ENCODE measurements at places on chromosomes 5 and 9.
A peak's percentile ranks its signal among the peaks of the same experiment; 100 is the strongest.

GRCh38 chr5:118392491-118392890 is 595.9 kb downstream of the DTWD2 start:
- no peak for DNase-seq

DNA sequence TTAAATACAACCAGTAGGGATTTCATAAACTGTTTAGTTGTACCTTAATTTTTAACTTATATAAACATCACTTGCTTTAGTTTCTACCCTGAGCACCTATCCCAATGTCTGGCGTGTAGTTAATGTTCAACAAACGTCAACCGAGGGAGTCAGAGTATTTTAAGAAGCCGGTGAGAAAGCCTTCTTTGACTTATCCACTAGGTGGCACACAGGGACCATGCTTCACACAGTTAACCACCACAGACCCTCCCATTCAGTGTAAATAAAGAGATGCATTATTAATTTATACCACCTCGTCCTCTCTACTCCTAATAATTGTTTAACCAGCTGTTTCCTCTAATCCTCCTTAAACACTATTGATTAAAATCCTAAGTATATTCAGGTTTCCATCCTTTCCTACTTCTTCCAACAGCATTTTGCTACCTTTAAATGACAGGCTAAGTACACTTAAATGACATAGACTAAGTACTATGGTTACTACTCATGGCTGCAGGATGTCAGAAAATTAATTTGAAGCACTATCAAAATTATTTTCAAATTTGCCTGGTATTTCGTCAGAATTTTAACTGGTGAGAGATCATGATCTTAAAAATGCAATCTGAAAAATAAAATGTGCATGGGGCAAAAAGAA is 2.3 kb downstream of the HAPLN1 start:
- no peak for DNase-seq

DNA sequence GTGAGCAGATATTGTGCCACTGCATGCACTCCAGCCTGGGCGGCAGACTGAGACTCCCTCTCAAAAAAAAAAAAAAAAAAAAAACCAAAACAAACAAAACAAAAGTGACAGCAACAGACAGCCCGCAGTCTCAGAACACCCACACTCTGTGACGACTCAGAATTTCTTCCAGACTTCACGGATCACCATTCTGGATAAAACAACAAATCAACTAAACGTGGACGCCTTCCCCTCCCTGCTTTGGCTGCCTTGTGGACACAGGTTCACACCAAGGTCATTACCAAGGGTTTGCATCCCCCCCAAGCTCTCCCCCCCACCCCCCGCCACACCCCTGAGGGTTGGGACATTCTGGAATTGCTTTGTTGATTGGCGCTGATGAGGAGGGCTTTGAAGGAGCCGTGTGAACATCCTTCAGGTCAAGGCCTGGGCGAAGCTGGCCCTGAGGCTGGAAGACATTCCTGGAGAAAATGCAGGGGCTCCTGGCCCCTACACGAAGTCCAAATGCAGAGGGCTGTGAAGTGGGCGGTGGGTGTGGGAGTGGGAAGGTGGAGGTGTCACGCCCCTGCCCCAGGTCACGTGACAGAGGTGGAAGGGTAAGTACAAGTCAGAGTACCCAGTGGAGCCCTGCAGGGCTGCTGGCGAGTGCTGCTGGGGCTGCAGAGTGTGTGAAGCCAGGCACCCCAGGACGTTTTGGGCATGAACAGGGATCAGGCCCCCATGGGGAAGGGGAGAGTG is 10.1 kb downstream of the LCN10 start:
- no peak for DNase-seq

- no peak for DNase-seq
These were observed 2222.7 kb upstream of the WWC1 start for GRCh38 chr5:166068547-166069335.

GRCh38 chr5:79122973-79123372 is 11.4 kb downstream of the BHMT start:
- no peak for DNase-seq

GRCh38 chr5:141560151-141560550 is 58.6 kb downstream of the DIAPH1 start:
- DNase-seq, result no peak

DNA sequence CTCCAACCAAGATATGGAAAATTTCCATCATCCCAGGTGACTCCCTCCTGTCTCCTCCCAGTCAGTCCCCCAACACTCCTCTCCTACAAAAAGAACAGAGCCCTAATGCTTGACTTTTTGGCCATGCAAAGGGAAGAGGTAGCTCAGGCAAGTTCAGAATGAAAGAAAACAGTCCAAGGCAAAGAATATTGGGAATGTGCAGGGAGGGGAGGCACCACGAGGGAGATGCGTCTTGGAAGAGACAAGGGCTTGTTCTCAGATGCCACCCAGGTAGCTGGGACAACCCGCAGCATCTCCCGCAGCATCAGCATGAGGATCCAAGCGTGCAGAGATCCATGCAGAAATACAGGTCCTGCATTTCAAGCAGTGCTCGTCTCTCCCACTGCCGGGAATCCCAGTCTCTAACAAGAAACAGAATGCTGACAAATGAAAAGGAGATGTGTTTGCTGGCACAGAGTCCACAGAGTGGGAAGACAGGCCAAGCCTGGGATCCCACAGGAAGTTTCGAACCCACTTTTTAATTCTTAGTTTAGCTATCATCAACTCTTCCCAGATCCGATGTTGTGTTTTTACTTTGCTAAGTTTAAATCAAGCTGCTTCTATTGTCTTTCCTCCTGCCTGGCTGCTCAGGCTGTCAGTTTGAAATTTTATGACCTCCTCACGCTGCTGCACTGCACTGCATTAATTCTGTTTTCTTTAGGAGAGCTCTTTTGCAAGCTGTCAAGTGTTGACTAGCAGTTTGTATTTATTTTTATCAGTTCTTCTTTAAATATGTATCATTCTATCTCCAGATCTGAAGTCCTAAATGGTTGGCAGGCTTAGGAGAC is 86.8 kb upstream of the OSMR start:
- no peak for DNase-seq

- no peak for DNase-seq
These were observed 8.9 kb upstream of the AKNA start for GRCh38 chr9:114396558-114397218.

DNA sequence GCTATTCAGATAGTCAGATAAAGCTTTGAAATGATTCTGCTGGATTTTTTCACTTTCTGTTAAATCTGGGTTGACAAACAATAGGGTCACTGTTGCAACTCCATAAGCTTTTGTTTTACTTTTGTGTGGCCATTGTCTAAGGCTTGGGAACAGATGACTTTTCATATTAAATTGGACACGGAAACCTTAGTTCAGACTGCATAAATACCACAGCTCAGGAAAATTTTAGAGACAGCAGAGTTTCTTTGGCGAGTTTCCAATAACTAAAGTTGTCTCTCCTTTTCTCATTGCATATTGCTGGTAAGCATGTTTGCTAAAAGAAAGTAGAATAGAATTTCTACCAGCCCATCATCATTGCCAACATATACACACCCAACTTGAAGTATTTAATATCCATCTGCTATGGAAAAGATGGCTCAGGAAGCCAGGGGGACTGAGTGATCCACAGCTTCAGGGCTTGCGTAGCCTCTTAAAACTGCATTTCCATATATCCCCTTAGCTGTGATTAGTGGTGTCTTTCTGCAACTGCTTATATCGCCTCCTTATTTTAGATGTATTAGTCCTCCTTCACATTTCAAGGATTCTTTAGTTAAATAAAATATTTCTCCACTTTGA is 168.2 kb downstream of the ARHGAP26 start:
- no peak for DNase-seq

GRCh38 chr9:93577078-93577974 is 942 bp downstream of the PHF2 start:
- DNase-seq, result no peak

- no peak for DNase-seq
These were observed 142.6 kb upstream of the FST start for GRCh38 chr5:53337827-53338226.

- no peak for DNase-seq
These were observed 497.3 kb downstream of the MTRR start for GRCh38 chr5:8366266-8366665.

DNA sequence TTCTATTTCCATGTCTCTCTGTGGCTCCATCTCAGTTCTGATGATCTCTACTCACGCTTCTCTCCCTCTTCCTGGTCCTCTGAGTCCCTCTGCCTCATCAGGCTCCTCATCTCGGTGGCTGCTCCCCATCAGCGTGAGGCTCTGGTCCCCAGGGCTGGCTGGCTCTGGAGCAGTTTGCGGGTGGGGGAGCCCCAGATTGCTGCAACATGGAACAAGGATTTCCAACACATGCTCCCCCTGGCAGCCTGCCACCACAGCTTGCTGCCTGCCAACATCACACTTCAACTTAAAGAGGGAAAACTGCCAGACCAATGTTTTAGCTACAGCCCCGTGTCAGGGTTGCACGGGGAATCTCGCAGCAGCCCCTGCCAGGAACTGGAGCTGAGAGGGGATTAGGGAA is 77.2 kb upstream of the NEK6 start:
- DNase-seq, result no peak

DNA sequence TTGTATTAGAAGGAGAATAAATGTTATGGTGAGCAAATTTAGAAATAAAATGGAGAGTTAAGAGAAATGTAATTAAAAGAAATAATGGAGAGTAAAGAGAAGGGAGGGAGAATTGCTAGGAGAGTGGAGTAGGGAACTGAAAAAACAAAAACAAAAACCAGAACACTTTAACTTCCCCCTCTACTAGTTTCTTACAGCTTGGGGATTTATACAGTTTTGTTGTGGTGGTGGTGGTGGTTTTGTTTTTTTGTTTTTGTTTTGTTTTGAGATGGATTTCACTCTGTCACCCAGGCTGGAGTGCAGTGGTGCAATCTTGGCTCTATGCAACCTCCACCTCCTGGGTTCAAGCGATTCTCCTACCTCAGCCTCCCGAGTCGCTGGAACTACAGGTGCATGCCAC is 322.4 kb downstream of the TMEM167A start:
- DNase-seq, result no peak

DNA sequence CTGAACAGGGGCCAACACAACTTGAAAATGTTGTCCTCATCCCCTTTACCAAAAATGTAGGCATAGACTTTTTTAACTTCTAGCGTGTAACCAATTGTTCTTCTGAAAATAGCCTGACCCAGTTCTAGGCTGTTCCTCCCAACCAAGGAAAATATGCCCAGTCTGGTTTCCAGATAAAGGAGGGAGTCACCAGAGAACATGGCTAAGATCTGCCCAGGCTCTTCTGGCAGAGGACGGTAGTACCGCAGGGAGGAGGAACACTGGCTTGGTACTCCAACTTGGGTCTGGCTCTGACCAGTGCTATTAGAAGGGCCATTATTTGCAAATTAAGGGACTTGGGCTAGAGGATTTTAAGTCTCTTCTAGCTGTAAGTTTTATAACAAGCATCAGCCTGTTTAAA is 63.1 kb downstream of the GRAMD2B start:
- no peak for DNase-seq

- no peak for DNase-seq
These were observed 357.0 kb downstream of the GADD45G start for GRCh38 chr9:89961616-89962341.

- no peak for DNase-seq
These were observed 52.4 kb upstream of the RGS7BP start for GRCh38 chr5:64453405-64453804.

DNA sequence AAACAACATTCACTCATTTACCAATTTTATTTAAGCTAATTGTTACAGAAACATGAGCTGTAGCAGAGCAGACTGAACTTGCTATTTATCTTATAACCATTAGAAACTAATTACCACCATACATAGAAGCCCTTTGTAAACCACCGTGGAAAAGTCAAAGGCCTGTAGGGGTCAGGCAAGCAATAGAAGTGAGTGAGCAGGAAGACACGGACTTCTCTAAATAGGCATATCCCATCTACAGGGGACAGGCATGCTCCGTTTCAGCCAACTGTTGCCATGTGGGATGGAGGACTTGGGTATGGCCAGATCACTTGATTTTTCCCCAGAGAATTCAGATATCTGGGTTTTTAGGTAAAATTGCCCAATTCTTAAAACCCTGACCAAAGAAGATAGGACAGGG is 44.8 kb downstream of the PRRC1 start:
- no peak for DNase-seq

GRCh38 chr5:140220032-140220697 is 45.2 kb downstream of the CYSTM1 start:
- DNase-seq, result no peak

GRCh38 chr5:117041926-117042595 is 467.4 kb upstream of the SEMA6A start:
- no peak for DNase-seq

- DNase-seq, result no peak
These were observed 111.2 kb downstream of the ZNF354C start for GRCh38 chr5:179171251-179171815.

DNA sequence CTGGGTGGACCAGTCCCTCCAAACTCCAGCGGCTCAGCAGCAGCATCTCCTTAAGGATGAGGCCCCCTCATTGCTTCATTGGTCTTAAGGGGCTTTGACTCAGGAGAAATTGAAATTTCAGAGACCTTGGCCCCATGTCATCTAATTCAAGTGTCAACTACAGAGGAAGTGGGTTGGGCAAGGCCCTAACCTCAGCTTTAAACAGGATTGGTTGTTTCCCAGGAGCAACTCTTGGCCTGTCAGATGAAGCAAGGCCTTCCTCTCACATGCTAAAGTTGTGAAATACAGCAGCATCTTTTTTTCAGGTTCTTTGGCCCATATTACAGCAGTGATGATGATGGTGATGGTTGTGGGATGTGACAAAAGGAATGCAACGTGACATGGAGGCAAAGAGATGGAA is 348.3 kb downstream of the ICE1 start:
- DNase-seq, result no peak

- peak; percentile 12 for DNase-seq
These were observed 18.4 kb upstream of the F2RL2 start for GRCh38 chr5:76641514-76642120.

- DNase-seq, result no peak
These were observed 43.7 kb upstream of the SH3GL2 start for GRCh38 chr9:17535176-17535575.

GRCh38 chr5:74441616-74442015 is 198.9 kb downstream of the ENC1 start:
- no peak for DNase-seq

DNA sequence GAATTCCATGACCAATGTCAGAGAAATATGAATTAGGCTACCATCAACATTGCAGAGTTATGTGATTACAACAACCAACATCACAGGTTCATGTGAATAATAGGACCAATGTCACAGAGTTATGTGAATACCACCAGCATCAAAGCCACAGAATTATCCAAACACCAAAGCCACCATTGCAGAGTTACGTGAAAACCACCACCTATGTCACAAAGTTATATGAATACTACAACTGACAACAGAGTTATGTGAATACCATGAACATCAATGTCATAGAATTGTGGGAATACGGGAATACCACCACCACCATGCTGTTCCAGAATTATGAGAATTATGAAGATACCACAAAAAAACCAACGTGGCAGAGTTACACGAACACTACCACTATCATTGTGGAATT is 64.8 kb downstream of the SHC3 start:
- no peak for DNase-seq

- DNase-seq, result no peak
These were observed 5.8 kb downstream of the TAS2R1 start for GRCh38 chr5:9624196-9624947.

DNA sequence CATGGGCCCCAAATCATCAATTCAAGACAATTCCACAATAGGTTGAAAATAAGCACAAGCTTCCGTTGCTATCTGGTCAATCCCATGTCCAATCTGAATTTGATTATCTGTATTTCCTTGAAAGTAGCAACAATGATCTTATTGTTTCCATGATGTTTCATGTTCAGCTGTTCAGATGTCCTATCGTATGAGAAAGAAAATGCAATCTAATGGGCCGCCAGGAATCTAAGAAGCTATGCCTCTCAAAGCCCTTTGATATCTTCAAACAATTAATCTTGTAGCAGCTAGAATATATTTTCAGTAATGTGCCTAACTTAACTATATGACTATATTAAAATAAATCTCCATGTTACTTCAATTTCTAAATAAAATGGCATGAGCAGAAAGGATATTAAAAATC is 32.1 kb upstream of the ALDOB start:
- no peak for DNase-seq

Data from stimulated activated CD8-positive, alpha-beta memory T cell treated with anti-CD3 and anti-CD28 coated beads, Interleukin-4, amount 100 ng/mL, for 4 hours (primary cell).